ENCODE measurements at places on chromosomes 13 and 19.

DNA sequence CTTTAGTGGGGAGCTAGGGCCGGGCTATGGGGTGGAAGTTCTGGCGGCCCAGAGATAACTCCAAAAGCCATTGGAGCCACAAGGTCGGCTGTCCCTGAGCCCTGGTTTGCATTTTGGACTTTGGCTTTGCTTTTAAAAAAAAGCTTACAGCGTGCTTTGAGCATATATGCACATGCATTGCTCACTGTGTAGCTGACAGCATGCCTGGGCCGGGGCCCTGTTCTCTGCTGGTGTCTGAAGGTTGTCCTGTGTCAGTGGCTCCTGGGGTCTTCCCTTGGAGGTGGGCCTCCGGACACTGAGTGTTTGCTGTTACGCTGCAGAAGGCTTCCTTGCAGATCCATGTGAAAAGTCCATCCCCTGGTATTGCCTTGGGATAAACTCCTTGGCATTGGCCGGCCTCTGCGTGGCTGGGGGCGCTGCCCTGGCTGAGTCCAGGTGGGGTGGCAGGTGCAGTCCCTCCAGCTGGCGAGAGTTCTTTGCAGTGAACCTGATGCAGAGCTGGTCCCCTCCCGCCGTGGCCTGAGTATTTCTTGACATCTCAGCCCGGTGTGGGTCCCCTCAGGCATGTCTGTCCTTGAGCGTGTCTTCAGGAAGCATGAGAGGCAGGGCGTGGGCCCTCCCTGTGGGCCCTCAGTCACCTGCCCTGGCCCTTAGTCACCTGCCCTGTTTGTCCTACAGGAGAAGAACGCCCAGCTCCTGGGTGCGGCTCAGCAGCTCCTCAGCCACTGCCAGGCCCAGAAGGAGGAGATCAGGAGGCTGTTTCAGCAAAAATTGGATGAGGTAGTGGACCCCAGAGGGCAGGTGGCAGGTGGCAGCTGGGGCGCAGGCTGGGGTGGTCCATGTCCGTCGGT is 23.0 kb downstream of the PLEKHJ1 start:
- peak; percentile 87 for DNase-seq

GRCh38 chr19:39195755-39196154 is 1.0 kb upstream of the NCCRP1 start:
- DNase-seq = no peak

GRCh38 chr13:78606471-78607408 is 3.4 kb upstream of the POU4F1 start:
- no peak for DNase-seq

DNA sequence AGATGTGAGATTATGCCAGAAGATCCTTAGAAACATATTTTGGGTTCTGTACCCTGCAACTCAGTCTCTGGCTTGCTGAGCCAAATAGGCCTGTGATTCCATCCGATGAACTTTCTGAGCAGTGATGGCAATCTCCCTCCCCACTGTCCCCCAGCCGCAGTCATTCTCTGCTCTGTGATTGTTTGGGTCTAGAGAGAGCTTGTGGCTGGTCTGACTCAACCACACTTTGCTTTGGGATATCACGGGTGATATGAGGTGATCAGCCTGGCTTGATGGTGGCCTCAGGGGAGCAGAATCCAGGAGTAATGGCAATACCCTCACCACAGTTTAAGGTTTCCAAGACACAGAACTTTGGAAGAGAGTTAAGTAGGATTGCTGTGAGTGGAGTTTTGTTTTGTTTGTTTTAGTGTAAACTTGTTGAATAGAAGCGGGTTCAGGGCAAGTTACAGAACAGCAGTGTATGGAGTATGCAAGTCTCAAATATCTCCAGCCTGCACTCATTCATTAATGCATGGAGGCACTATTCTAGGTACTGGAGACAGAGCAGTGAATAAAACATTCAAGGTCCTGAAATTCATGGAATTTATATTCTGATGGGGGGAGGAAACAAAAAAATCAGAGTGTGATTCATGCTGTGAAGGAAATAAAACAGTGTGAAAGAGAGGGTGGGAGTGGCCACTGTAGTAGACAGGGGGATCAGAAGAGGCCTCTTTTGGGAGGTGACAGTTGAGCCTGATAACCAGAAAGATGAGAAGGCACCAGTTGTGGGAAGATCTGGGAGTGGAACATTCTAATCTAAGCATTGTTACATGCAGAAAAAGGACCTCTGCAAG is 5.3 kb downstream of the SAMD4B start:
- no peak for DNase-seq

GRCh38 chr13:111282425-111282824 is 38.0 kb upstream of the TEX29 start:
- DNase-seq = no peak

DNA sequence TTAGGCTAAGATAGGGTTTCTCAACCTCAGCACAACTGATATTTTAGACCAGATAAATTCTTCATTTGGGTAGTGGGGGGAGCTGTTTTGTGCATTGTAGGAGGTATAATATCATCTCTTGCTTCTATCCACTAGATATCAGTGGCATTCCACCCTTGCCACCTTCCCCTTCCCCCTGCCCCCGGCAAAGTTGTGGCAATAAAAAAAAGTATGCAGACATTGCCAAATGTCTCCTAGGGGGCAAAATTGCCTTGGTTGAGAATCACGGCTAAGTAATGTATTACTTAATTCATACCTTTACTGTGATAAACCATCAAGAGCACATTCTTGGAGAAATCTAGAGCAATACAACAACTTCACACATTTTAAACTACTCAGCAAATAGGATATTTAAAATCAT is 51.4 kb downstream of the UBL3 start:
- no peak for DNase-seq

GRCh38 chr13:114135731-114136171 is 3.3 kb upstream of the RASA3 start:
- no peak for DNase-seq

GRCh38 chr13:114108894-114109293 is 23.5 kb downstream of the RASA3 start:
- peak; percentile 2 for DNase-seq

DNA sequence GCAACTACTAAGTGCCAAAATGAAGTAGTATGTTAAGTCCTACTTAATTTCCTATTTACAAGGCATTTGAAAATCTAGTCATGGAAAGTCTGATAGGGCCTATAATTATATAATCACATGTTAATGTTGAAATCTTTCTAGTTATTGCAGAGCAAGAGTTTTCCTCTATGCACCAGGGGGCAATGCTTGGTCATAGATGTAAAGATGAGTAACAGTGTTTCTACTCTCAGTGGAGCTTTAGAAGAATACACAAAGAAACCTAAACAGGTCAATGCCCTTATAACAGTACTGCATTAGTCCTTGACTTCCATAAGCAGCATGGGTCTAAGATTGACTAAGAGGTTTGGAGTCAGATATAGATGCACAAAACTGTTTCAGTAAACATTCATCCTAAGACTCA is 218.7 kb downstream of the KCTD12 start:
- peak; percentile 31 for DNase-seq

DNA sequence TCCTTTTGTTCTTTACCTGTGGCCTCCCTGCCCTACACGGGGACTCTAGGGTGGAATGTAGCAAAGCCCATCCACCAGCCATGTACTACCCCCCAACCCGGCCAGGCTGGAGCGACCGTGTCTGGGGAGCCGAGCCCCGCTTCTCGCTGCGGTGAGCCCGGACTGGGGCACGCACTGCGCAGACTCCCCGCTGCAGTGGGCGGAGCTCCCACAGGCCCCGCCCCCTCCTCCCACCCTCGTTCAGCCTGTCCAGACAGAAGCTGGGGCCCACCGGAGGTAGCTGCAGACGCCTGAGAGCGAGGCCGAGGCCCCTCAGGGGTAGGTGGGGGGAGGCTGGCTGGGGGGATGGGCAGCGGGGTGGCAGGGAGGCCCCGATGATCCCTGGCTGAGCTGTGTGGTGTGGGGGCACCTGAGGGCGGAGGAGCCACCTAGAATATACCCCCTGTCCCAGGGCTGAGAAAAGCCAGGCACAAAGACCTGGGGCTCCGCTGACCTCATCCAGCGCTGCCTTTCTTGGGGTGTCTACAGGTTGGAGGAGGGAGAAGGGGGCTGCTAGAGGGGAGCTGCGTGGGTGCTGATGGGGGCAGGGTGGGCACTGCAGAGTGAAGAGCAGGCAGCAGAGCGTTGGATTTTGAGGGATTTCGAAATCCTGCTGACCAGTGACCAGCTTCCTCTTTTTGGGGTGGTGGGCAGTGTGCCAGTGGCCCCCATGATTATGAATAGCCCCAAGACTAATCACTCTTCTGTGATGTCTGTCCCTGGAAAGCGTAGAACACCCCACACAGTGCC is 17.3 kb downstream of the PLD3 start:
- peak; percentile 50 for DNase-seq

DNA sequence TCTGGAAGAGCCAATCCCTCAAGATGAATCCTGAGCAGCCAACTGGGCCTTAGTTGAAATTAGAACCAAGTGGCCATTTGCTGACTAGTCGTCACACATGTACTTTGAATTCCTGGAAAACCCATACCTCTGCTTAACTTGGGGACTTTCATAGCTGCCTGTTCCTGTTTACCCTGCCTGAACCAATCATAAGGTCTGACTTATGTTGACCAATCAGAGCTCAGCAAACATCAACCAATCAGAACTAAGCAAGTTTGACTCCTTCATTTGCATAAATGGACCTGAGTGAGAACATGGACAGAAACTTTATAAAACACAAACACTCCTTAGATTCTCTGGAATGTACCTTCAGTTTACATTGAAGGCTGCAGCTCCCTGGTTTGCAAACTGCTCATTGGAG is 50.8 kb downstream of the LATS2 start:
- DNase-seq = no peak

DNA sequence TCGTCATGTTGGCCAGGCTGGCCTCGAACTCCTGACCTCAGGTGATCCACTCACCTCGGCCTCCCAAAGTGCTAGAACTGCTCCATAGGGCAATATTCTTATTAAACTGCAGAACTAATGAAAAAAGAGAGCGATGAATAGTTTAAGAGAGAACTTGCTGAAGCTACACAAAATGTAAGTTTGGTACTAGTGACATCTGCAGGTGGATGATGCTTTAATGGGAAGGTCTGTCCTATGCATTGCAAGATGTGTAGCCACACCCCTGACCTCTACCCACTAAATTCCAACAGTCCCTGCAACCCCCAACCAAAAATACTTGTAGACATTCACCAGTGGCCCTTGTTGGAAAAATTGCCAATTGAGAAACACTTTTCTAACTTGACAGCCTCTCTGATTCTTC is 117.8 kb downstream of the NALCN start:
- DNase-seq = no peak

DNA sequence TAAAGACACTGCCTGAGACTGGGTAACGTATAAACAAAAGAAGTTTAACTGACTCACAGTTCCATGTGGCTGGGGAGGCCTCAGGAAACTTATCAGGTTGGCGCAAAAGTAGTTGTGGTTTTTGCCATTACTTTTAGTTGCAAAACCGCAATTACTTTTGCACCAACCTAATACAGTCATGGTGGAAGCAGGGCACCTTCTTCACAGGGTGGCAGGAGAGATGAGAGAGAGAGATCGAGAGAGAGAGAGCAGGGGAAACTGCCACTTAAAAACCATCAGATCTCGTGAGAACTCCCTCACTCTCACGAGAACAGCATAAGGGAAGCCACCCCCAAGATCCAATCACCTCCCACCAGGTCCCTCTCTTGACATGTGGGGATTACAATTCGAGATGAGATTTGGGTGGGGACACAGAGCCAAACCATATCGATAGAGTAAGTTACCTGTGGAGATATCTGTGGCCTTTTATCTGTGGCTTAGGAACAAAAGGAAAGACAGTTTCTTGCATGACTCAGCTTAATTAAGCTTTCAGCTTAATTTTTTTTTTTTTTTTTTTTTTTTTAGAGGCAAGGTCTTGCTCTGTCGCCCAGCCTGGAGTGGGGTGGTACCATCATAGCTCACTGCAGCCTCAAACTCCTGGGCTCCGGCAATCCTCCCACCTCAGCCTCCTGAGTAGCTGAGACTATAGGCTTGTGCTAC is 7.6 kb upstream of the CABP5 start:
- no peak for DNase-seq

DNA sequence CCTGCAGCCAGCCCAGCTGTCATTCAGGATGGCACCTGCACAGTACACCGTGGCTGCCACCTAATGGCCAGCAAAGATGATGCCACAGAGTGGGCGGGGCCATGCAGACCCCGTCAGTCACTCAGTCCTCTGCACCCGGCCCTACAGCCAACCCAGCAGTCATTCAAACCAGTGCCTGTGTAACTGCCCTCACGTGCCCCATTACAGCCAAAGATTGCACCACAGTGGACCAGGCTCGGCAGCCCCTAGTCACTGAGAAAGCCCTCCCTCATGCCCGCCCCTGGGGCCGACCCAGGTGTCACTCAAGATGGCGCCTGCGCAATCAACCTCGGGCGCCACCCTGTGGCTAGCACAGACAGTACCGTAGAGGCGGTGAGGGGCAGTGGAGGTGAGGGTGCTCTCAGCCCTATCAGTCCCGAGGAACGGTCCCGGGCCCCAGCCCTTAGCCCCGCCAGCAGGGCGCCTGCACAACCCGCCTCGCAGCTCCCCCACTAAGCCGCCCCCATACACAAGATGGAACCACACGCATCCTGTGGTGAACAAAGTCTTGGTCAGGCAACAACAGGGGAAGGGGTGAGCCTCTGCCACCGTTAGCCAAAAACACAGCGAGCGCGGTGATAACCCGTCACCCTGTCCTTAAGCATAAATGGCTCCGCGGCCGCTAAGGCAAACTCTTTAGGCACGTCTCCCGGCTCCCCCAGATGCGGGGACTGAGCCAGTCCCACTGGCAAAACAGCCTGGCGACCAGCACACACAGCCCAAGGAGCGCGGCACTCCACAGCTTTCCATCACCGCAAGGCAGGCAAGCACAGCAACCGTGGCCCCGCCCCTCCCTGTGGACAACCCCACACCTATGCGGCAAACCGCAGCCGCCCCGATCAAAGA is 2.3 kb downstream of the PEG3 start:
- DNase-seq = peak; percentile 8

- DNase-seq = peak; percentile 52
Measured at GRCh38 chr19:4064149-4064495, 2.6 kb downstream of the ZBTB7A start.

GRCh38 chr19:18452386-18452785 is 14.5 kb upstream of the ISYNA1 start:
- DNase-seq = no peak

DNA sequence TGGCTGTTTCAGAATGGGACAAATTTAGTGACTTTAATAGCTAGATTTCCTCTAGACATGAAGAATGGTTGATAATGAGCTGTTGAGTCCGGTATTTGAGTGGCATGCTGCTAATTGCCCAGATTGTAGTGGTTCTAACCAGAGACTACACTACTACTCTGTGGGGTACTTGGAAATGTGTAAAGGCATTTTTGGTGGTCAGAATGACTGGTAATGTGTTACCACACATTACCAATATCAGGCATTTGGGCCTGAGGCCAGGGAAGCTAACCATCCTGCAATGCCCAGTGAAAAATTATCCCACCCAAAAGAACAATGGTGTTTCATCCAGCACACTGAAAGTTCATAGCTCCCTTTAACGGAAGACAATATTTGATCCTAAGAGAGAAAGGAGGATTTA is 17.5 kb upstream of the N4BP2L1 start:
- no peak for DNase-seq
